ENCODE measurements at places on chromosomes 2 and 18.
A peak's percentile ranks its signal among the peaks of the same experiment; 100 is the strongest.

DNA sequence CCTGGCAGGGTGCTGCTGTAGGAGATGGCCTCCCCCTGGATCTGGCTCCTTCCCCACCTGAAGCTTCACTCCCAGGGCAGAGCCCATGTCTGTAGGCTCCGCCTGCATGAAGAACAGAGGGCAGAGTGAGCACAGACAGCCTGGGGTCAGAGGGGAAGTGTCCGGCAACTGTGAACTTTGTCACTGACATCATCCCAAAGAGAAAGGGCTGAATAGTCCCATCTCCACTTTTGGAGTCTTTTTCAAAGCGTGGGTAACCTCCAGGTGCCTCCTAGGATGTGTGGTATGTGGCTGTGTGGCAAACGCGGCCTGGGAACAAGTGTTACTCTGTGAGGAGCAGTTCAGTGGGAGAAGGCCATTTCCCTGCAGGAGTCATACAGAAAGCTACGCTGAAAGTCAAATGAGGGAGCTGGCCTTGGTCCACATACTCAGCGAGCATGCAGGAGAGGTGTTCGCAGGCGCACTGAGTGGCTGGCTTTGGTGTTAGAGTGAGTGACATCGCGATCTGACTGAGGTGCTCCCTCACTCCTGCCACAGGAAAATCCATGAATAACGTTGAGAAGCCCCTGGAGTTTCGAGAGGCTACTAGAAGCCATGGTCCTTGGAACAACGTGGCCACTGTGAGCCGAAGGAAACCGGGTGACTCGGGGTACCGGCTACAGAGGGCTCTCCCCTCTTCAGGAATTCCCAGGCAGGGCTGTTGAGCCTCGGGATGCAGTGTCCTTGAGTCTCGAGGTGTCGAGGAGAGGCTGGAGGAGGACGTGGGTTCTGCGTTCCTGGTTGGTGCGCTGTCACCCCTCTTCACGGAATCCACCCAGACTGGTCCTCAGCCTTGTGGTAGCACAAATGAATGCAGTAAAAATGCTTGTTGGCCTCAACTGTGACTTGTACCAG lies 54.7 kb downstream of the CABLES1 start:
- DNase-seq: no peak

GRCh38 chr2:119856469-119856901 lies 96.8 kb downstream of the PTPN4 start:
- DNase-seq: no peak

GRCh38 chr18:46705521-46705920 lies 48.5 kb upstream of the LOXHD1 start:
- DNase-seq: no peak

- no peak for DNase-seq
Observed at GRCh38 chr2:120969613-120970355, 234.1 kb downstream of the GLI2 start.

DNA sequence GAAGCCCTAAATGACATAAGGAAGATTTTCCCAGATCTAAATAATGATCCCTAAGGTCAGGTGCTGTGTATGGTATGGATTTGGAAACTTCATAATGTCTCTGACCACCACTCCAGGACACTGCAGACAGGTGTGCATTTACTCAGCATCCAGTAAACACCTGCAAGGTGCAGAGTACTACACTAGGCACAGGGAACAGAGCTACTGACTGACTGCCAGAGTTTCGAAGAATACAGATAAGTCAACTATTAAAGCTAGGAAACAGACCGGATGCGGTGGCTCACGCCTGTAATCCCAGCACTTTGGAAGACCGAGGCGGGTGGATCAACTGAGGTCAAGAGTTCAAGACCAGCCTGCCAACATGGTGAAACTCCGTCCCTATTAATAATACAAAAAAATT lies 65.0 kb downstream of the ATP8B1 start:
- no peak for DNase-seq

GRCh38 chr2:222656526-222657446 lies 894 bp upstream of the FARSB start:
- no peak for DNase-seq

DNA sequence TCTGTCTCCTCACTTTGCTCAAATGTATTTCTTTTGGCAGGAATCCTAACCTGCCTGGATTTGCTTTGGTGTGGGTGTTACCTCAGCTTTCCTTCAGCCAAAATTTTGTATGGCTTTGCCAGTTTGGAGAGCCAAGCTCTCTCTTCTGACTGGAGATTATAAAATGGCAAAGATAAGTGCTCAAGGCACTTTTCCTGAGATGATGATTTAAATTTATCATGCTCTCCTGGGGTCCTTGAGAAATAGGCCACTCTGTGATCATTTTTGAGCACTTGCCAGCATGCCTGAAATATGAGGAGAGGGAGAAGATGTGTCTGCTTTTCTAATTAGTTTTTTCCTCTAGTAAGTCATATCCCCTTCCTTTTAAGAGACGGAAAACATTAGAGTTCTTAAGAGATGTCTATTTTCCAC lies 683.0 kb downstream of the SLC4A3 start:
- no peak for DNase-seq

DNA sequence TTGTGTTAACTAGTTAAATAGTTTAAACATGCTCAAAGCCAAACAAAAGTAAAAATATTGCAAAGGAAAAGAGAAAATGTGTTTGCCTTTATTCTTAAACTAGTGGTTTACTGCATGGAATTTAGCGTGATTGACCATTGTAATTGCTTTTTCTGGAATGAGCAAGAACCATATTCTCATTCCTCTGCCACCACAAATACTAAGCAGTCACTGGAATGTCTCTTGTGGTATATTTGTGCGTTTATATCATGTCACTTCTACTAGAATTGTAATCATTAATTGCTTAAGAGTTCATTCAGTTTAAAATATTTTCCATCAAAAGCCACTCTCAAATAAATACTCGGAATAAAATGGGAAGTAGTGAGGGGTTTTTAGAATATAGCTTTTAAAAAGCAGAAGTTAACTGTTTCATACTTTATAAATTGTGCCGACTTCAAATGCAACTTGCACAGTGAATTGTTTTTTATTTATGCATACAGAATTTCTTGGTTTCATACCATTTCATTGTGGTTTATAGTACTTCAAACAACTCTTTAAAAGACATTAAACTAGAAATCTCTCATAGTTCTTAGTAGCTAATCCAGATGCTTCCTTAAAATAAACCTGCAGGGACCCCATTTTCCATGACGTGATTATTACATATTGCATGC lies 288.1 kb downstream of the EPHA4 start:
- DNase-seq: no peak

- DNase-seq: no peak
Observed at GRCh38 chr18:42839408-42839807, 276.1 kb downstream of the RIT2 start.

DNA sequence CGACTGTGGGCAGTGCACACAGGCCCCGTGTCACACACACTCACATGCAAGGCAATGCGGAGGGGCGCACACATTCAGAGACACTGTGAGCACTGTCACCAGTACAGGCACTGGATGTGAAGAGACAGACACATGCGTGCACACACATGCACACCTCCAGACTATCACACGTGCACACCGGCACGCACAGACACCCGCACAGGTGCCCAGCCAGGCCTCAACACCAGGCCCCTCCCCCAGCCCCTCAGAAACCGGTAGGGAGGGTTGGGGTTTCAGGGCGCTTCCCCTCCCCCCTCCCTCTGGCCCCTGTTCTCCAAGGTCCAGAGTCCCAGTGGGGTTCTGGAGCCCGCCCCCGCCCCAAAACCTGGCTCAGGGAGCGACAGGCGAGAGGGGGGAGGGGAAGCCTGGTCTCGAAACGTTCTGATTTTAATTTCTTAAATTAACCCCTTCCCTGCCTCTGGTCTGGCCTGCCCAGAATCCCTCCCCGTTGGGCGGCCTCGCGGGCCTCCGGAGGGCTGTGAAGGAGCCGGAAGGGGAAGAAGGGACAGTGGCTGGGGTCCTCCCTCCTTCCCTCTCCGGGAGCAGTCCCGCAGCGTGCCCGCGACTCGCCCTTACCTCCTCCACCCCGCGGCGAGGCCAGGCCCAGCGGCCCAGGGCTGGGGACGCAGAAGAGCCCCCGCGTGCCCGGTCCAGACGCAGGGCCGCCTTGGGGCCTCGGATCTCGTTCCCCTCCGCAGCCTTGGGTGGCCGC lies 558 bp downstream of the FBXO41 start:
- DNase-seq: no peak

GRCh38 chr18:49859725-49860124 lies 46.4 kb upstream of the ACAA2 start:
- DNase-seq: no peak

- DNase-seq: peak; percentile 66
Observed at GRCh38 chr2:38462121-38462661, 85.1 kb upstream of the ATL2 start.

DNA sequence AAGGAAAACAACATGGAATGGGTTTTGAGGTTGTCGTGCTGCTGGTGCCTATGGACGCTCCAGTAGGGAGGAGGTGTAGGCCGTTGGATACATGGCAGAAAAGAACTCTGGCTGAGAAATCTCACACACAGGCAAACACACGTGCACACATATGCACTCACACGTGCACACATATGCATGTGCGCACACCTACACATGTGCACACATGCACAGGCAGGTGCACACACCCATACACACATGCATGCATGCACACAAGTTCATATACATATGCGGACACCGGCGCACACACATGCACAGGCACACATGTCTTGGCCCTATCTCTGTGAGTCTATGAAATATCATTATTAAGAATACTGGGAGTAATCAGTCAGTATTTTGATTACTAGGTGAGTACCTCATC lies 150.4 kb downstream of the LRRC30 start:
- no peak for DNase-seq

DNA sequence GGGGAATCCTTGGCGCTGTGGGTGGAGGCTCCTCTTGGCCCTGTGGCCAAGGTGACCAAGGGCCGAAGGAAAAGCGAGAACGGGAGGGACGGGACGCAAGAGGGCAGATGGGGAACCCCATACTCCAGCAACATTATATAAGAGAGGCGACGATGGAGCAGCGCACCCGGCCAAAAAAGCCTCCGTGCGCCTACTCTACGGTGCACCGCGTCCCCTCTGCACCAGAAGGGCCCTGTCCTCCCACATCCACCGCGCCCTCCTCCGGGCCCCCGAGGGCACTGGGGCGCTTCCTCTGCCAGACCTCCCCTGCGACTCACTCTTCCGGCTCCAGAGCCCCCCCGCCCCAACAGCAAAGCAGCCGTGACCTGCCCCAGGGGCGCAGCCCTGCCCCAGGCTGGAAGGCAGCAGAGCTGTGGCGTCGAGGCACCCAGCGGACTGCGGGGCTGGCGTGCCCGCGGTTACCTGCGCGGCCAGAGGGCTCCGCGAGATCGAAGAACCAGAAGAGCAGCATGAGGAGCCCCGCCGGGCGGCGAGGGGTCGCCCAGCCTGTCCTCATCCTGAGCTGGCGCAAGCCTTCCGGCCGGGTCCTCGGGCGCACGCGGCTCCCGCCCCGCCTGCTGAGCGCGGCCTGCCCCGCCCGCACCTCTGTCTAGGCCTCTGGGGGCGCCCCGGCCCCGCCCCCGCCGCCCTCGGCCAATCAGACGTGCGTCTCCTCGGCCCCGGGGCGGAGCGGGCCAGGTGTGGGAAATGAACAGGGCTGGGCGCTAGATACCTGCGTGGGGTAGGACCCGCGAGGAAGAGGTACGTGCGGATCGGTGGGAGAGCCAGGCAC lies 106.3 kb upstream of the CD302 start:
- DNase-seq: peak; percentile 35

DNA sequence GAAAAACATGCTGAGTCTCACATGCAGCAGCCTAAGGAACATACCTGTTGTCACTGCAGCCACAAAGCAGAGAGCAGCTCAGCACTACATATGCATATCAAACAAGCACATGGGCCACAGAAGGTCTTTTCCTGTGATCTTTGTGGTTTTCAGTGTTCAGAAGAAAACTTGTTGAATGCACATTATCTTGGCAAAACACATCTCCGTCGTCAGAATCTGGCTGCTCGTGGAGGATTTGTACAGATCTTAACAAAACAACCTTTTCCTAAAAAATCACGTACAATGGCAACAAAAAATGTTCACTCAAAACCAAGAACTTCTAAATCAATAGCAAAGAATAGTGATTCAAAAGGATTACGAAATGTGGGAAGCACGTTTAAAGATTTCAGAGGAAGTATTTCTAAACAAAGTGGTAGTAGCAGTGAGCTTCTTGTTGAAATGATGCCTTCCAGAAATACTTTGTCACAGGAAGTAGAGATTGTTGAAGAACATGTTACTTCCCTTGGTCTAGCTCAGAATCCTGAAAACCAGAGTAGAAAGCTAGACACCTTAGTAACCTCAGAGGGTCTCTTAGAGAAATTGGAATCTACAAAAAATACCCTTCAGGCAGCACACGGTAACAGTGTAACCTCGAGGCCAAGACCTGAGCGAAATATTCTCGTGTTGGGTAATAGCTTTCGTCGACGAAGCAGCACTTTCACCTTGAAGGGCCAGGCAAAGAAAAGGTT lies 34.1 kb downstream of the ZNF407 start:
- no peak for DNase-seq

- DNase-seq: no peak
Observed at GRCh38 chr2:20509770-20510490, 63.1 kb downstream of the RHOB start.

- no peak for DNase-seq
Observed at GRCh38 chr2:218081063-218081462, 12.0 kb downstream of the RUFY4 start.

DNA sequence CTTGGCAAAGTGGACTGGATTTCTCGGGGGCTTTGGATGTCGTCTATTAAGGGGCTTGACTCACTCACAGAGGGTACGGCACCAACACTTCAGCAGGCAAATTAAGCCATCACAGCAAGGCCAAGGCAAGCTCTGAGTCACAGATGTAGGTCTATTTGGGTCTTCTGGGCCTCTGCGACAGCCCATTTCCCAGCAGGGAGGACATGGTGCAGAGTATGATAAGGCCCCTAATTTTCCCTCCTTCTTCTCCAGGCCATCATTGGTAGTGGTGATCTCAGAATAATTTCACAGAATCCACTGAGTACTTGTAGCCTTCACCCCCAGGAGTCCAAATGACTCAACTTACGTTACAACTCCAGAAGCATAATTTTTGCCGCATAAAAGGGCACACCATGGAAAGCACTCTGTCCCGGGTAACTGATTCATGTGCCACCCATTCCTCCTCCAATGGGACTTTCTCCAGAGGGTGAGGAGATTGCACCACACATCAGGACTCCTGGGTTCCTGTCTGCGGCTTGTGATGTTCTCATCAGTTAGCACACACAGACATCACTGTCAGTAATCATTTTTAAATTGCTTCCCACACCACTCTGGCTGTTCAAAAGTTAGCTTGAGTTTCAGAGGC lies 164.9 kb downstream of the TXNL1 start:
- DNase-seq: no peak

- no peak for DNase-seq
Observed at GRCh38 chr18:13107074-13107473, 111.5 kb upstream of the LDLRAD4 start.

DNA sequence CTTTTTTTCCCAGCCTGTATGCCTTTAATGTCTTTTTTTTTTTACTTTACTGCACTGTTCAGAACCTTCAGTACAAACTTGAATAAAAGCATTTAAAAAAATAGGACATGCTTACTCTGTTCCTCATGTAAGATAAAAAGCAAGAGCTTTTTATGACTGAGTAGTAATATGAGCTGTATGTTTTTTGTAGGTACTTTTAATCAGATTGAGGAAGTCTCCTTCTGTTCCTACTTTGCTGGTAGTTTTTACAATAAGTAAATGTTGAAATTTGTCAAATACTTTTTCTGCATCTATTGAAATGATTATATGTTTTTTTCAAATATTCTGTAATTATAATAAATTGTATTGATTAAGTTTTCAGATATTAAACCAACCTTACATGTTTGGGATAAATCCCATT lies 189.8 kb downstream of the FAM210A start:
- no peak for DNase-seq

GRCh38 chr2:169732075-169732474 lies 1.6 kb upstream of the KLHL23 start:
- DNase-seq: no peak

Data from femur (tissue), 1 donor.